Thyroid gland (tissue), 4 donors: ENCODE measurements at places on chromosomes 11 and 22. TPM values are rescaled to one million over a fixed set of nuclear protein-coding genes. Genes with fewer than 3 reads are reported as not detected.
A peak's percentile ranks its signal among the peaks of the same experiment; 100 is the strongest.

The OR8J1 gene
- total RNA-seq: not detected

DNA sequence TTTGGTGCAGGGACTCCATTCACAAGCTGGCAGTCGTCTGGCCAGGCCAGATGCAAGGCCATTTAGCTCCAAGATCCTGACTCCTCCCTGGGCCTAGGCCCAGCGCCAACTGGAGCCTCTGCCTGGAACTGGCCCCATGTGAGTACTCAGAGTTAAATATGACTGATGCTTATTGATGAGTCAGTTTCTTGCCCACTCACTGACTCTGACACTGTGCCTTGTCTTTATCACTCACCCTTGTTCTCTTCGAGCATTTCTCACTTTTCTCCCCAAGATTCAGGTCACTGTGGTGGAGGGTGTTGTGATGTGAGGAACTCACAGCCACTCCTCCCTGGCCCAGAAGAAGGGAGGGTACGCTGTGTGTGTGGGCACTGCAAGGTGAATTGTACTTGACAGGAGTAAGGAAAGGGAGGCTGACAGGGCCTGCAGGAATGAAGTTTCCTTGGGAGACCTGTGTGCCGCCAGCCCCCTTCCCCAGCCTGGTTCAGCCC is 23.2 kb upstream of the ST3GAL4 start:
- no peak for DNase-seq

The TAF10 gene
- 113 TPM for total RNA-seq

GRCh38 chr11:59822989-59823566 is 12.5 kb upstream of the MRPL16 start:
- no peak for DNase-seq

- DNase-seq: peak; percentile 47
Measured at GRCh38 chr11:33620423-33621171, 80.0 kb downstream of the C11orf91 start.

DNA sequence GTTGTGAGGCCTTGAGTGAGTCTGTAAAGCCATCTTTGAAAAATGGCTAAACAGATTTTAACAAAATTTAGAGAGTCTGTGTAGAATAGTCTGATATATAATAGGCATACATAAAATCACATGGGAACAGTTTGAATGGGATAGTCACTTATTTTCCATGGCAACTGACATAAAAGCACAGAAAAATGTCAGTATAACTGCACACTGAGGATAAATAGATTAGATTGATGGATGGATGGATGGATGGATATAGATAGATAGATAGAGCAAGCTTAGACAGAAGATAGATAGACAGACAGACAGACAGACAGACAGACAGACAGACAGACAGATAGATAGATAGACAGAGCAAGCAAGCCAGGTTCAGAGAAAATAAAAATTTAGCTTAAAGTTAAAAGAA is 660.2 kb upstream of the API5 start:
- DNase-seq: no peak

DNA sequence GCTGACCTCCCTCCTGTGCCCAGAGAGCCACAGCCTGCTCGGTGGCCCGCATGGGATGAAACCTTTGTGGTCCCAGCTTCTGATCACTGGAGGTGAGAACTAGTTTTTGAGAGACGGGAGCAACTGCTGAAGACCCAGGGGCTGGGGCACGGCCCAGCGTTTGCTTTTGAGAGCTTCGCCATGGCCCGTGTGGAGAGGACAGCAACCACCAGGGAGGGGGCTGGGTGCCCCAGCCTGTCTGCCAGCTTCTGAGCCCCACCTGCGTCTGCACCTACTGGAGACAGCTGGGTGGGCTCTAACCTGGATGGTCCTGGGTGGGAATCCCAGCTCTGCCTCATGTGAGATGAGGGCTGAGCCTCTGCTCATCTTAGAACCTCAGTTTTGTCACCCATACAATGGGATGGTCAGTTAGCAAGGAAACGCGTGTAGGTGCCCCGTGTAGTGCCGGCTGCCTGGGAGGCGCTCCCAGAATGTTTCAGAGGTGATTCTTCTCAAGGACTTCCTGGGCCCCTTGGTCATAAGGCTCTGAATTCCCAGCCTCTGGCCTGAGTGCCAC is 51.1 kb upstream of the CCDC188 start:
- DNase-seq: no peak

The C11orf65 gene
- 1.3 TPM for total RNA-seq

The OOSP2 gene
- not detected for total RNA-seq

The BAIAP2L2 gene
- total RNA-seq: 0.67 TPM

GRCh38 chr11:61957021-61957770 is 7.0 kb downstream of the BEST1 start:
- no peak for DNase-seq
